Stimulated activated CD8-positive, alpha-beta memory T cell treated with anti-CD3 and anti-CD28 coated beads, Interleukin-2, amount 100 ng/mL, for 48 hours (primary cell): ENCODE measurements at places on chromosomes 13 and 19.

DNA sequence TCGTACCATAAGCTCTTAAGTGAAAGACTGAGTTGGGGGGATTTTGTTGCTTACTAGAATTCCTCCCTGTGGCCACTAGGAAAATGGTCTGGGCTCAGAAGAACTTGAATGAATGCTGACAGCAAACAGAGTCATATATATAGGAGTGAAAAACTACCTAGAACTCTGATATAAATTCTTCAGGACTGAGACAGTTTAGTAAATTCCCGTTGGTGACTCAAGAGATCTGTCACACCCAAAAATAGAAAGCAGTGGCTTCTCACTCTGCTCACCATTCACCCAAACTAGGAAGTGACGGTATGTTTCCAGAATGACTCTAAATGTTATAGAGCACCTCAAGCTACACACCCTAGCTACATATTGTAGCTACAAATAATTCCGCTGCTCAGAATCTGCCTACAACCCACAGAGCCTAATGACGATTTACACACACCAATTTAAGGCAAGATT lies 116.2 kb downstream of the TBC1D4 start:
- no peak for DNase-seq

DNA sequence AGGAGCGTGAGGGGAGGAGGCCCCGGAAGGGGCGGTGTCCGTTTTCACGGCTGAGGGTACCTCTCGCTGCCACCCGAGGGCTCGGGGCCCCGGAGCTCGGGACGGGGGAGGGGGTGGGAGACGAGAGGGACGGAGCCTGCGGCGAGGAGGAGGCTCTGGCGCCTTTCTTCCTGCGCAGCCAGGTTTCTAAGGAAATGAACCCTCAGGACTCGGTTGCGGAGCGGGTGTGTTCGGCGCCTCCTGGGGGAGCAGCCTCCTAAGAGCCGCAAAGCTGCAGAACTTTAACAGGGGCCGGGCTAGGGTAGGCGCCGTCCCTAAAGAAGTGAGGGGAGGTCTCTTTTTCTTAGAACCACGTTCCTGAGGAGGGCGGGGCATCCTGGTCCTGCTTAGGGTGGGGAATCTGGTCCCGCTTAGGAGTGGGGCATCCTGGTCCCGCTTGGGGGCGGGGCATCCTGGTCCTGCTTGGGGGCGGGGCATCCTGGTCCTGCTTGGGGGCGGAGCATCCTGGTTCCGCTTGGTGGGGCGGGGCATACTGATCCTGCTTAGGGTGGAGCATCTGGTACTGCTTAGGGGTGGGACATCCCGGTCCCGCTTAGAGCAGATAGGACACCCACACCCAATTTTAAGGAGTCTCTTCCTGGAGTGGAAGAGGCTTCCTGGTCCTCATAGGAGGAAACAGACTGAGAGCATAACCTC lies 6.2 kb downstream of the SYT5 start:
- DNase-seq, result peak; percentile 55

GRCh38 chr19:35518313-35518712 lies 4.9 kb upstream of the DMKN start:
- no peak for DNase-seq

DNA sequence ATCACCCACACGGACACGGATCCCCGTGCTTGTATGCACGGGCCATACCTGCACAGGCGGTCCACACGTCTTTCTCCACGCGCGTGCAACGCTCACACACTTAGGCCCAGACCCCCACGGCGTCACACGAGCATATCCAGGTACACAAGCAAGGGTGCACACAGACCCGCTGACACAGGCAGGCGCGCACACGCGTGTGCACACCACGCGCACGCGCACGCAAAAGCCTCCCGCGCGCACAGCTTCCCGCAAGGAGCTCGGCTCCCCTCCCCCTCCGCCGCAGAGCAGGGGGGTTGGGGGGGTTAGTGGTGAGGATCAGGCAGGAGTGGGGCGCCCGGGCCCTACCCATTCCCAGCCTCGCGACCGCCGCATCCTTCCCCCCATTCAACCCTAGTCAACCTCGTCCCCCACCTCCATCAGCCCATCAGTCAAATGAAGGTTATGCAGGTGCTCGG lies 407 bp downstream of the RAB3A start:
- DNase-seq, result no peak

DNA sequence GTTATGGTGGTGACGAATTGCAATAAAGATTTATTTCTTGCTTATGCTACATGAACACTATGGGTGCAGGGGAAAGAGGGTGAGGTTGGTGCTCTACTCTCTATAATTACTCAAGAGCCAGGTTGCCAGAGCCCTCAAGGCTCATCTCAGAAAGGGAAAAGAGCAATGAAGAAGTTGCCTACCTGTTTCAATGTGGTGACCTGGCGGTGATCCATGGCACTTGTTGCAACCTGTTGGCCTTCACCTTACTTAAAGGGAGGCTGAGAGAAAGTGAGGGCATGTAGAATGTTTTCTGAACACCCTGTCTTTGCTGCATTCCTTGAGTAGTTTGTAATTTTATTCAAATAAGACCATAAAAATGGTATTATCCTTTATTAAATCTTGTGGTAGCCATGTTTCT lies 394.4 kb downstream of the GPC6 start:
- DNase-seq, result no peak

DNA sequence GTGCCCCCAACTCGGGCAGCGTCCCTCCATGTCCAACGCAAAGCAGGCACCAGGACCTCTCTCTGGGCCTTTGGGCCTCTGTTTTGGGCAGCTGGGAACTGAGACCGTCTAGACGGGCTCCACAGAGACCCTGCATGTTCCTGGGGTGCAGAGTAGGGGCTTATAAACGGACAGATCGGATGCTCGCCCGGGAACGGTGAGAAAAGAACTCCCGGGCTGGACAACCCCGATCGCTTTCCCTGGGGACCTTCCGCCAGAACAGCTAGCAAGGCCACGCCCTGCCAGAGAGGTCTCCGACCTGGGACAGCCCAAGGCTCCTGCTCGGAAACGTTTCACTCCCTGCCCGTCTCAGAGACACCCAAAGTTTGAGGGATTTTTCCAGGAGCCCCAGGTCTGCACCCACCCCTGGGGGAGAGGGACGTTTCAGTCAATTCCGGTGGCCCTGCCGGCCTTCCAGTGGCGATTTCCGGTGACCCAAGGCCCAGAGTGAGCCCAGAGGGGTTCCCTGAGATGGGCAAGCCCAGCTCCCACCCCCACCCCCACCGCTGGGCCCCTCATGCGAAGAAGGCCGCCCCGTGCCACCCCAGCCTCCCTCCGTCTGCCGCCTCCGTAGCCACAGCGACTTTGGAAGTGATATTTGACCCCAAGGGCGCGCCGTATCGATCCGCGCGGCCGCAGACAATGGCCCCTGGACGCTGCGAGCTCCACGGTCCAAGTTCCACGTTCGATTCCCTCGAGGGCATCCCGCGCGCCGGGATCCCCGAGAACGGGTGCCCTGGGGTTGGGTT lies 1.7 kb downstream of the NR2F6 start:
- DNase-seq, result no peak

DNA sequence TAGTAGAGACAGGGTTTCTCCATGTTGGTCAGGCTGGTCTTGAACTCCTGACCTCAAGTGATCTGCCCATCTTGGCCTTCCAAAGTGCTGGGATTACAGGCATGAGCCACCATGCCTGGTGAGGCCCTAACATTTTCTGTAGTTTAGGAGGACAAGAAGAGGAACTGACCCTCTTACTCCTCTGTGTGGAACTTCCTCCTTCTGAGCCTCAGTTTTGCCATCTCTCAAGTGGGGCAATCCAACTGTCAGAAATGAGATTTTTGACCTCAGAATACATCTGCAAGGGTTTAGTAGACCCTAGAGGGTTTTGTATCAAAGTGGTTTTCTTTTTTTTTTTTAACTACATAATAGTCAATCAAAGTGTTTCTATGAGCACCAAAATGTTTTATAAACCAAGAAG lies 2.4 kb downstream of the DKKL1 start:
- DNase-seq, result no peak

GRCh38 chr13:25675060-25675459 lies 303.3 kb downstream of the ATP8A2 start:
- no peak for DNase-seq

DNA sequence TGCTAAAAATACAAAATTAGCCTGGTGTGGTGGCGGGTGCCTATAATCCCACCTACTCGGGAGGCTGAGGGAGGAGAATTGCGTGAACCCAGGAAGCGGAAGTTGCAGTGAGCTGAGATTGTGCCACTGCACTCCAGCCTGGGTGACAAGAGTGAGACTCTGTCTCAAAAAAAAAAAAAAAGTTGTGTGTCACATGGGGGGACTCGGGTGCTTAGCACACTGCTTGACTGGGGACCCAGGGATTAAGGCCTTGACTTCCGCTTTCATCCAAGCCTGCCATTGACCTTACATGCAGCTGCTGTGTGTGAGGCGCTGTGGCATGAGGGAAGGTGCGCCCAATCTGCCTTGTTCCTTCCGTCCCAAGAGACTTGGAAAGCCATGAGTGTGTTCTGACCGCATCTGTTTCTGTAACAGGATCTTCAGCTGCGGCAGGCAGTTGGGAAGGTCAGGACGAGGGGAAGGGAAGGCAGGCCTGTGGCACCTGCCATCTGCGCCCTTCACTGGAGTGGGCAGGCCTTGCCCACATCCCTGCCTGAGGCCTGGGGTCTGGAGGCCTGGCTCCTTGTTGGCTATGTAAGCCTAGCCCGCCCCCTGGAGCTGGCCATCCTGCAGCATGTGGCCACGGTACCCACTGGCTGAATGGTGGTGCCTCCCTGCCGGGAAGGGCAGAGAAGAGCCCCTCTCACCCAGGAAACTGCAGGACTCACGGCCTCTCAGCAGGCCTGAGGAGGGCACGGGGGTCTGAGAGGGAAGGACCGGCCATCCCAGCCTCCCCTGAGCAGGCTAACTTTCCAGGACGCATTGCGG lies 23.0 kb downstream of the PPP1R37 start:
- no peak for DNase-seq

DNA sequence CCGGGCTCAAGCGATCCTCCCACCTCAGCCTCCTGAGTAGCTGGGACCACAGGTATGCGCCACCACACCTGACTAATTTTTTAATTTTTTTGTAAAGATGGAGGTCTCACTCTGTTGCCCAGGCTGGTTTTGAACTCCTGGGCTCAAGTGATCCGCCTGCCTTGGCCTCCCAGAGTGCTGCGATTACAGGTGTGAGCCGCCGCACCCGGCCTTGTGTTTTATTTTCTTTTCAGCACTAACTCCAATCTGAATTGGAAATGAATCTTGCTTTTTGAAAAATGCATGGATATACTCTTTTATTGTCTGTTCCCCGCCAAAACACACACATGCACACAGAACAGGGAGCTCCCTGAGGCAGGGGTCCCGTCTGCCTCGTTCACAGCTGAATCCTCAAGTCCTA lies 1.3 kb upstream of the ISOC2 start:
- no peak for DNase-seq

DNA sequence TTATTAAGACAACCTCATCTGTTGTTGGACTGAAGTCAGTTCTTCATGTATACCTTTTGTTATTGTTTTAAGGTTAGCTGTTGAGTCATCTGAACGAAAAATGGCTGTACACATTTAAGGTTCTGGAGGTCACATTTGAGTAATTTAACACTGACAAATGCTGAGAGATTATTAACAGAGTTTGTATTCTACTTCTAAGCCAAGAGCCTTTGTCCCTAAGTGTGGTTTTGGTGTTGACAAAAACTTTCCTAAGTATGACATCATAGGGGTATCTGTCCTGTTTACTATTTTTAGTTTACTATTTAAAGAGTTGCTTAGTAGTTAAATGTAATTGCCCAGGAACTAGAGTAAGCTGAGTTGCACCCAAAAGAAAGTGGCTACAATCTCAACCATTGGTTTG lies 71.9 kb downstream of the CDK8 start:
- no peak for DNase-seq

GRCh38 chr13:32426191-32426989 lies 1.5 kb downstream of the N4BP2L1 start:
- DNase-seq, result peak; percentile 6

GRCh38 chr13:99000137-99000536 lies 22.3 kb upstream of the DOCK9 start:
- DNase-seq, result no peak

DNA sequence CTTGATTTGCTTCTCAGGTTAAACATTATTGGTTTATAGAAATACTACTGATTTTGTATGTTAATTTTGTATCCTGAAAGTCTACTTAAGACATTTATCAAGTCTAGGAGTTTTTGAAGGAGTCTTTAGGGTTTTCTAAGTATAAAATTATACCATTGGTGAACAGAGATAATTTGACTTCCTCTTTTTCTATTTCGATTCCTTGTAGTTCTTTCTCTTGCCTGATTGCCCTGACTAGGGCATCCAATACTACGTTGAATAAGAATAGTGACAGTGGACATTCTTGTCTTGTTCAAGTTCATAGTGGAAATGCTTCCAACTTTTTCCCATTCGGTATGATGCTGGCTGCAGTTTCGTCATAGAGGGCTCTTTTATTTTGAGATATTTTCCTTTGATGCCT lies 807.5 kb upstream of the SLC10A2 start:
- DNase-seq, result no peak

DNA sequence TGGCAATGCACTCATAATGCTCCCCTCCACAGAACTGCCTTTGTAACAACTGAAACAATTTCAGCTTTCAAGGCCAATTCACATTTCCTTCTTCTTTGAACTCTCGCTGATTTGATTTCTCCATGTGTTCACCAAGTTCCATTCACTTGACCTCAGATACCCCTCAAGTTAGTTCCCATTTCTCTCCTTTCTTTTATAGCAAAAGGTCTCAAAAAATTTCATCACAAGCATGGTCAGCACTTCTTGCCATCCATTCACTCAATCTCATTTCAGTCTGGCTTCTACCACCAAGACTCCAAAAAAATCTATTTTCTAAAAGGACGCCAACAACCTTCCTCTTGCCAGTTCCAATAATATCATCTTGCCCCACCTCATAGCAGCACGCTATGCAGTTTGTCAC lies 135.7 kb downstream of the DIAPH3 start:
- DNase-seq, result no peak

- DNase-seq, result no peak
Measured at GRCh38 chr19:46917002-46917401, 56.2 kb downstream of the ARHGAP35 start.

DNA sequence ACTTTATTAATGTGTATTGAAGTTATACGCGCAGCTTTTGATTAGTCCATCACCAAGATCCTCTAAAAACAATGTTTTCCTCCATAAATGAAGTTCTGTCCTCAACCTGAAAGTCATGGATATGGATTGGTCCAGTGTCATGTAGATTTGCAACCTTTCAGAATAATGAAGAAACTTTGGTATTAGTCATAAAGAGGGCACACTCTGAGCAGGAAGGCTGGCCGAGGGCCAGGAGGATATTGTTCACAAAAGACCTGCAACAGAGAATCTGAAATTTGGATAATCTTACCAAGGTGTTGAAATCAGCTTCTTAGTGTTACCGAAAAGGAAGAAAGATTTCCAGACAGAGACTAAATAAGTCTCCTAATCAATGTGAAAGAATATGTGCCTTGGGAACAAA lies 20.7 kb downstream of the CLDN10 start:
- DNase-seq, result no peak
